ENCODE measurements at places on chromosomes 4 and X. TPM values are rescaled to one million over a fixed set of nuclear protein-coding genes. Genes with fewer than 3 reads are reported as not detected.

GRCh38 chr4:108053251-108053711, 63.6 kb downstream of the HADH start:
- H3K36me3 ChIP-seq: no peaks in the 10 kb centered on the region
- no peak for DNase-seq
- no peaks in the 10 kb centered on the region for H3K27me3 ChIP-seq
- peaks cover 17% of the 10 kb centered on the region for H3K4me1 ChIP-seq
- H3K4me3 ChIP-seq: no peak overlapping the region
- no peak overlapping the region for H3K27ac ChIP-seq

DNA sequence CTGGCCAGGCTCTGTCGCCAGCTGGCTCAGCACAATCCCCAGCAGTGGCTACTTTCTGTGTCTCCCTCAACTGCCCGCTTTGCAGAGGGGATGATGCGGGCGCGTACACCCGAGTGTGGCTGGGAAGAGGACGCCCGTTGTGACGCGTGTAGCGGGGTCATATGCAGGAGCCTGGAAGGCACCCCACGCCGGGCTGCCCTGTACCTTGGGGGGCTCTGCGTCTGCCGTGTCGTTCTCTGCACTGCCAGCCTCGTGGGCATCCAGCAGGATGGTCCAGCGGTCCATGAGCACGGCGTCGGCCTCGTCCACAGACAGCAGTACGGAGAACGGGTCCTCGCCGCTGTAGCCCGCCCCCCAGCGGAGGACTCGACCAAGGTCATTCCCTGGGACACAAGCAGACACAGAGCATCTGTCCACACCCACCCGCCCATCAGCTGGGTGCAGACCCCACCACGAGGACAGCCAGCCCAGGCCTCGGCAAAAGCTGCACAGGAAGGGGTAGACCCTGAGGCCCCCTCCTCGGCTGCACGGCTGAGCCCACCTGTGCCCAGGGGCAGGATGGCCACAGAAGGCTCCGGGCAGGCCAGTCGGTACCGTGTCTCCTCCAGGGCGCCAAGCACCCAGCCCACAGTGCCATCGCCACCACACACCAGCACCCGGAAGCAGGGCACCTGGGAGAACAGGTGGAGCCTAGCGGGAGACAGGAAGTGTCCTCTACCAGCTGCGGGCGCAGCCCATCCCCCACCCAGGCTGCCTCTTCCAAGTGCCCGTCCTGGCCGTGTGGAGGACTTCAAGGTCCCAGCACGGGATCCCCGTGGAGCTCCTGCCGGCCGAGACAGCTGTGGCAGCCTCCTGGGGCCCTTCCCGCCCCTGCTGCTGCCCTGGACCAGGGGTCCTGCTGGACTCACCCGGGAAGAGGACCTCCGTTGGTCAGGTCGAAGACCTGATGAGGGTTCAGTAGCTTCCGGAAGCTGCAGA, 10.8 kb downstream of the DGKQ start:
- no peak overlapping the region for H3K4me3 ChIP-seq
- DNase-seq: no peak
- H3K27ac ChIP-seq: no peak overlapping the region
- H3K27me3 ChIP-seq: no peaks in the 10 kb centered on the region
- H3K4me1 ChIP-seq: no peaks in the 10 kb centered on the region
- no peaks in the 10 kb centered on the region for H3K36me3 ChIP-seq

DNA sequence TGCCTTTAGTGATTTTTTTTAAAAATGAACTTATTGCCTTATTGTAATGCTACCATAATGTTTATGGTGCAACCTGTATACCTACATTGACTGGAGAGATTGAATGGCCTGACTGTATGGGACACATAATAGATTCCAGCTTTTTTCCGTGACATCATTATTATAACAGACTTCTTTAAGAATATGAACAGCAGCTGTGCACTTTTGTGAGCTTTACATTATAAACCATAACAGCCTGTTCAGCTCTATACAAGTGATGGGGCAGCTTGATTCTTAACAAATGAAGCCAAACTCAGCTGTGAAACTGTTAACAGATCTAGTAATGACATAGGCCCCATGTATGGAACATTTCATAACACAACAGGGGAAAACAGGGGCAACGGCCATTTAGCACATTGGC, 187.0 kb downstream of the BMPR1B start:
- no peaks in the 10 kb centered on the region for H3K36me3 ChIP-seq
- no peak overlapping the region for H3K4me3 ChIP-seq
- no peaks in the 10 kb centered on the region for H3K27me3 ChIP-seq
- H3K27ac ChIP-seq: no peak overlapping the region
- DNase-seq: no peak

GRCh38 chr4:118058955-118059354, 24.7 kb downstream of the NDST3 start:
- H3K27ac ChIP-seq: no peak overlapping the region
- no peaks in the 10 kb centered on the region for H3K27me3 ChIP-seq
- no peak overlapping the region for H3K4me3 ChIP-seq
- H3K4me1 ChIP-seq: no peaks in the 10 kb centered on the region
- H3K36me3 ChIP-seq: no peaks in the 10 kb centered on the region

GRCh38 chr4:183905081-183905592, at the start of gene STOX2:
Gene STOX2, plus strand, starts transcription at chr4:183905307. Its CDS starts 1,484 bp downstream, at chr4:183906791.
- no peaks in the 10 kb centered on the region for H3K27me3 ChIP-seq
- H3K27ac ChIP-seq: no peak within 1 kb of the TSS
- H3K36me3 ChIP-seq: no peaks in the 10 kb centered on the region
- peak within 1 kb of the TSS; percentile 59 for H3K4me3 ChIP-seq
- H3K4me1 ChIP-seq: no peaks in the 10 kb centered on the region

GRCh38 chr4:11367371-11367770, 61.3 kb downstream of the HS3ST1 start:
- no peak overlapping the region for H3K27ac ChIP-seq
- H3K27me3 ChIP-seq: no peaks in the 10 kb centered on the region
- H3K4me1 ChIP-seq: no peaks in the 10 kb centered on the region
- no peaks in the 10 kb centered on the region for H3K36me3 ChIP-seq
- H3K4me3 ChIP-seq: no peak overlapping the region
- no peak for DNase-seq

DNA sequence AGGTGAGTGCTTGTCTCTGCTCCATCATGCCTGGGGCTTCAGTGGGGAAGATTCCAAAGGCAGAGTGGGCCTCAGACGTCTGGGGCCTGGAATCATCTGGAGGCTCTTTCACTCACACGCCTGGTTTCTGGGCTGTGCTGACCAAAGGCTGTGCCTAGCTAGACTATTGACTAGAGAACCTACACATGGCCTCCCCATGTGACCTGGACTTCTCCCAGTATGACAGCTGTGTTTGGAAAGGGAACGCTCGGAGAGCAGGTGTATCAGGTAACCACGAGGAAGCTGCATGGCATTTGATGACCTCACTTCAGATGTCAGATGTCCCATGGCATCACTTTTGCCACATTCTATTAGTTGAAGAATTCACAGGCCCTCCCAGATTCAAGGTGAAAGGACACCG, 51.0 kb downstream of the ADGRL3 start:
- no peak overlapping the region for H3K4me3 ChIP-seq
- no peaks in the 10 kb centered on the region for H3K27me3 ChIP-seq

DNA sequence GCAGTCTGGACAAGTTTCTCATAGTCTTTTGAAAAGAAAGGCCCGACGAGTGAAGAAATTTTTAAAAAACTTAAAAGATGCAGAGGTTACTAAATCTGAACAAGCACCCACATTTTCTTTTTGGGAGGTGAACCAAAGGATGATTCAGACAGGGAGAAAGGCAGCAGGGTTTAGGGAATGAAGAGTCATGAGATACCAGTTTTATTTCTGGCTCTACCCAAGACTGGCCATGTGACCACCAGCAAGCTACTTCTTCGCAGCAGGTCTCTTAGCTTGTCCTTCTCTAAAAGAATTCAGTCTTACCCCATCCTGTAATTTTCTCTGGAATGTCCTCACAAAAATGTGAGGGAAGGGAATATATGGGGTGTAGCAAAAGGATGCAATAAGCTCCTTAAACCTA, 37.6 kb downstream of the AMOT start:
- no peaks in the 10 kb centered on the region for H3K4me1 ChIP-seq
- H3K27me3 ChIP-seq: no peaks in the 10 kb centered on the region
- no peak for DNase-seq

- no peaks in the 10 kb centered on the region for H3K27me3 ChIP-seq
- no peak overlapping the region for H3K4me3 ChIP-seq
- peaks cover 4% of the 10 kb centered on the region for H3K4me1 ChIP-seq
- DNase-seq: no peak
- H3K36me3 ChIP-seq: no peaks in the 10 kb centered on the region
Observed at GRCh38 chr4:80340036-80340435, 4.5 kb downstream of the CFAP299 start.

GRCh38 chr4:3303565-3303824, 10.7 kb downstream of the RGS12 start:
- H3K4me1 ChIP-seq: no peaks in the 10 kb centered on the region
- H3K36me3 ChIP-seq: no peaks in the 10 kb centered on the region
- no peak overlapping the region for H3K4me3 ChIP-seq
- no peaks in the 10 kb centered on the region for H3K27me3 ChIP-seq
- no peak for DNase-seq

Gene RHOXF2
- not detected for total RNA-seq

Gene TMEM31
- total RNA-seq: not detected

Gene NXF2B
- not detected for total RNA-seq

Gene GDPD2
- total RNA-seq: 1.9 TPM

Gene NKAP
- 7.2 TPM for total RNA-seq

Gene NLGN3
- 0.67 TPM for total RNA-seq

Gene USP9X
- 73.7 TPM for total RNA-seq

Gene DMP1
- not detected for total RNA-seq

Gene IL2
- not detected for total RNA-seq
